Tracheal epithelial cell (primary cell): ENCODE measurements at places on chromosomes 12 and 14. TPM values are rescaled to one million over a fixed set of nuclear protein-coding genes. Genes with fewer than 3 reads are reported as not detected.

Gene CCDC197
- not detected in 2 replicates for total RNA-seq

Gene AVPR1A
- total RNA-seq = 0.24 TPM in 1 of 2 replicates, not detected in the other

Gene EP400
- 6.0 and 9.6 TPM in 2 replicates for total RNA-seq

Gene ALDH1L2
- 19.2 and 19.3 TPM in 2 replicates for total RNA-seq

Gene NFE2
- total RNA-seq = under 0.01 and 0.43 TPM in 2 replicates

Gene LRP6
- 17.1 and 28.4 TPM in 2 replicates for total RNA-seq

Gene SLC25A47
- not detected in 2 replicates for total RNA-seq

Gene SLC7A7
- total RNA-seq = 0.43 and 3.1 TPM in 2 replicates

Gene TMEM63C
- total RNA-seq = 1.4 and 8.1 TPM in 2 replicates

Gene TROAP
- total RNA-seq = 1.5 and 1.7 TPM in 2 replicates

Gene DNAH10
- under 0.01 TPM in 2 replicates for total RNA-seq

Gene BATF
- total RNA-seq = 0.24 and 10.0 TPM in 2 replicates

Gene ATP23
- total RNA-seq = 10.9 and 15.7 TPM in 2 replicates

Gene FOXN4
- total RNA-seq = not detected in 2 replicates

Gene C14orf119
- total RNA-seq = 27.7 and 43.1 TPM in 2 replicates

Gene IRF2BPL
- total RNA-seq = 22.9 and 30.9 TPM in 2 replicates

Gene STAC3
- 1.1 TPM in 1 of 2 replicates, not detected in the other for total RNA-seq

Gene PPP4R4
- 12.1 and 24.6 TPM in 2 replicates for total RNA-seq

Gene FZD10
- total RNA-seq = 0.43 and 1.9 TPM in 2 replicates

Gene FBXO21
- total RNA-seq = 79.3 and 106 TPM in 2 replicates

Gene CFAP54
- total RNA-seq = 0.48 and 0.85 TPM in 2 replicates

Gene COQ5
- total RNA-seq = 24.3 and 28.6 TPM in 2 replicates

Gene ZC3H10
- total RNA-seq = 2.2 and 2.8 TPM in 2 replicates

Gene ANKRD33
- total RNA-seq = not detected in 2 replicates

Gene WNT1
- not detected in 2 replicates for total RNA-seq

Gene CCDC38
- total RNA-seq = not detected in 2 replicates

Gene ADAM21
- total RNA-seq = 0.48 and 0.64 TPM in 2 replicates

Gene SYNE3
- total RNA-seq = 3.0 and 4.6 TPM in 2 replicates

Gene LMNTD1
- not detected in 2 replicates for total RNA-seq

Gene TAS2R9
- not detected in 2 replicates for total RNA-seq

Gene ESRRB
- total RNA-seq = not detected in 2 replicates

Gene GZMB
- total RNA-seq = 0.21 TPM in 1 of 2 replicates, not detected in the other

Gene SLC22A17
- 1.5 and 8.7 TPM in 2 replicates for total RNA-seq

Gene OR6C4
- total RNA-seq = not detected in 2 replicates

Gene KRT75
- total RNA-seq = 1.1 and 87.0 TPM in 2 replicates

Gene CRADD
- total RNA-seq = 8.0 and 17.9 TPM in 2 replicates

Gene CD163
- total RNA-seq = not detected in 2 replicates

Gene MAGOHB
- total RNA-seq = 6.6 and 8.7 TPM in 2 replicates

Gene PACS2
- total RNA-seq = 42.0 and 56.1 TPM in 2 replicates

Gene FGF23
- not detected in 2 replicates for total RNA-seq

Gene POTEG
- not detected in 2 replicates for total RNA-seq

Gene HOXC10
- 2.2 TPM in 1 of 2 replicates, not detected in the other for total RNA-seq

Gene MYF6
- total RNA-seq = not detected in 2 replicates

Gene SOX5
- under 0.01 TPM in 1 of 2 replicates, not detected in the other for total RNA-seq
